ENCODE measurements at places on chromosomes 2 and 18. TPM values are rescaled to one million over a fixed set of nuclear protein-coding genes. Genes with fewer than 3 reads are reported as not detected.

GRCh38 chr18:43710135-43710534 is 432.8 kb upstream of the SYT4 start:
- no peak for DNase-seq

DNA sequence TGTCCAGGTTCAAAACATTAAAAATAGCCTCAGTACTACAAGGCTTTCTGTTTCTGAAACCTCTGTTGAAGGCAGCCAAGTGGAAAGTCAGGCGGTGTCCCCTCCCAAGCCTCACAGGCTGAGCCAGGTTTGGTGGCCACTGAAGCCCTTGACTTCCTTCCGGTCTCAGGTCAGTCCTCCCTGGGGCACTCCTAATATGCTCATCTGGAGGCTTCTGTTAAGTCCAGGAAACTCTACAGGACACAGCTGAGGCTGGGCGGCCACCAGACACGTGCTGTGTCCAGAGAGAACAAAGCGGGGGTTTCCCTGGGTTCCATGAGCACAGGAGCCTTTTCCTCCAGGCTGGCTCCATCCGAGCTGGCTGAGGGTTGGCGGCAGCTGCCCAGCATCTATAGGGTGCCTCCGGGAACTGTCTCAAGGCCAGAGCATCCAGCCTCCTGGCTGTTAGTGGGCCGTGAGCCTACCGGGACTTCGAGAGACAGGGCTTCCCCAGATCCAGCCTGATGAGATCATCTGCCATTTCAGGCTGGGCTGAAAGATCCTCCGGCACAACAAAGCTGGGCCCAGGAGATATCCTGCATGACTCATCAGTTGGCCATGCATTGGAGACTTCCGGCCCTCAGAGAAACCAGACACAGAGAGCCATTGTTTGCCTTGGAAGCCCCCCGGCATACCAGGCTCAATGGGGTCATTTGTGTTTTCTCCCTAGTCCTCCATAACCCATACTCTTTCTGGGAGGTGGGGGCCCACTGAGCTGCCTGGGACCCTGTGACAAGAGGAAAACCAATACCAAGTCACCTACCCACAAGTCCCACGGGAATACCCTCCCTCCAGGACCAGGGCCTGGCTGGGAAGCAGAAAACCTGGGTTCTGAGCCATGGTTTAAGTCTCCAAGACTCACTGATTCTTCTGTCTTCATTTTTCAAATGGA is 71.7 kb downstream of the HS1BP3 start:
- DNase-seq: peak; percentile 96

DNA sequence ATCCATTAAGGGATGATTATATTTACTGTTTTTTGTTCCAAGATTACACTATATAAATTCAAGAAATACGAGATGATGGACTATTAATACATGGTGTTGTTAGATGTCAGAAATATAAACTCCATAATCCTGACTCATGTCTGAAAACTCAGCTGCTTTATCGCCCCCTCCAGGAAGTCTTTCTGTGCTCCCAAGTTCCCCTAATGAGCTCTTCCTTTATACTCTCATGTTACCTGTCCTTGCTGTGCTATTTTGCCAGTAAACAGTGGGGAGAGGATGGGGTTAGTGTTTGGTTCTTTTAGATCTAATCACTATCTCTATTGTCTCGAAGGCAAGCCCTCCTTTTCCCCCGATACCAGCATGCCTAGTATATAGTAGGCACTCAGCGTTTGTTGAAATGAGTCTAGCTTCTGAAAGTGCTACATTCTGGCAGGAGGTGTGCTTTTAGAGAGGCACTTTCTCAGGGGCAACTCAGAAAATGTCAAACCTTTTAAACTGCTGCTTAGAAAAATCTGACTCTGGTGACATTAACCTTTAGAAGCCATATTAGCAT is 21.4 kb upstream of the BARD1 start:
- peak; percentile 59 for DNase-seq

The FOSL2 gene
- 77.1 TPM for total RNA-seq

DNA sequence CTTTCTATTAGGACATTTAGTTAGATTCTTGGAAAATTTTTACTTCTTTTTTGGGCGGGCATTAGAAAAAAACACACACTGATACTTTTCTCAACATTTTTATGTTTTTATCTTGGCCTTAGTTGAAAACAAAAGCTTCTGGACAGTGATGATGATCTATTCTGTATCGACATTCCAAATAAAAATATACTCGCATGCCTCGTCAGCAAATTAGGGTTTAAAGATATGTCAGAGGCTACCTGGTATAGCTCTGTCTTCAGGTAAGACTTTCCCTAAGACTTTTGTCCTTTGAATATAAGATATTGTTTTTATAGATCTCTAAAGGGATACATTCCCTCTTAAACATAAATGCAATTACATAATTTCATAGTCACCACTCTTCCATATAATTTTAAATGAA is 816.8 kb downstream of the LRP1B start:
- no peak for DNase-seq

The GPC1 gene
- total RNA-seq: 103 TPM

GRCh38 chr2:128395640-128396499 is 77.2 kb upstream of the HS6ST1 start:
- peak; percentile 85 for DNase-seq

DNA sequence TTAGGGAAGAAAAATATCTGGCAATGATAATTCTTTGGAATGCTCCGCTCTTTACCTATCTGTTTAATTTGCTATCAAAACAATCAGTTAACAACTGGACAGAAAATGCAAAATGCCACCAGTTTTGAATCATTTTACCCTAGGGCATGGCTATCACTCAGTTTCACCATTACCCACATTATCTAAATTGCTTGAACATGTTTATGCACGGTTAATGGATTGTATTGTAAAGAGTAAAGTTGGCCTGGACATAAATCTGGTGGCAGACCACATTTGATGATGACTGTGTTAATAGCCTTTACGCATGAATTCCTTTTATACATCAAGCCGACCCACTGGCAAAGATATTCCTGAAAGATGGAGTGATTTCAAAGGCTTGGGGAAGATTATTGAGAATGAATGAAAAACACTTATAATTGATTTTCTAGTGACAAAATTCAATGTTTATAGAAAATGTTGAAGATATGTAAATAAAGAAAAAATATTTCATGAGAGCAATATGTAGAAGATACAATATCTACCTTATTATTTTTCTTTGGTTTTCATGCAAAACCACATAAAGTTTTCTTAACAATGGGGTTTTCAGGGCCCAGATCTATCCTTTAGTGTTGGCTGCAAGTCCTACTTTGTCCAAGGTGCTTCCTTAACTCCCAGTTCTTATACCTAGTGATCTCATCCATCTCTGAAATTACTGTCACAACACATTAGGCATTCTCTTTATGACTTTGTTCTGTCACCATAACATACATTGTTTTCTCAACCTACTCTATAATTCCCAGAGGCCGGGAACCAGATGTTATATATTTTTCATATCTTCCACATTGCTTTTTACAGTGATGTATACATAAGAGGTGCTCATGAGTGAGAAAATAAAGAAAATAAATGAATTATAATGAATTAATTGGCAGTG is 265.1 kb downstream of the RIT2 start:
- no peak for DNase-seq

DNA sequence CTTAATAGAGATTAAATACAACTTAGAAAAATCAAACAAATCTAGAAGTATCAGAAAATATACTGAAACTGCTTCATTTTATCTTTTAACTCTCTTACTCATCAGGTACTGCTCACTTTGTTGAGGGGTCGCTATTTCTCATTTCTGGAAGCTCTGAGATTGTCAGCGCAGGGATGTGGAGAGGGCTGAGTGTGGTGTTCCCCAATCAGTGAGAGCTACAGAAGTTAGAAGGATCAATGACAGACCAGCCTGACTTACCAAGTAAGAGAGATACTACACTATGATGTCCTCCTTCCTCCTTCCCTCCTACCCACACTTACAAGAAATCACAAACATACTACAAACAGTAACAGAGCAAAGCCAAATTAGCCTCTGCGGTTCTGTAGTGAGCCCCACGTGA is 8.1 kb downstream of the GCFC2 start:
- no peak for DNase-seq

The MAPK4 gene
- not detected for total RNA-seq

- DNase-seq: no peak
Measured at GRCh38 chr18:80176334-80177073, 67.4 kb downstream of the ADNP2 start.

The VWC2L gene
- total RNA-seq: not detected

The ANKAR gene
- 2.1 TPM for total RNA-seq

- DNase-seq: no peak
Measured at GRCh38 chr18:39753178-39753577, 2187.6 kb upstream of the CELF4 start.

DNA sequence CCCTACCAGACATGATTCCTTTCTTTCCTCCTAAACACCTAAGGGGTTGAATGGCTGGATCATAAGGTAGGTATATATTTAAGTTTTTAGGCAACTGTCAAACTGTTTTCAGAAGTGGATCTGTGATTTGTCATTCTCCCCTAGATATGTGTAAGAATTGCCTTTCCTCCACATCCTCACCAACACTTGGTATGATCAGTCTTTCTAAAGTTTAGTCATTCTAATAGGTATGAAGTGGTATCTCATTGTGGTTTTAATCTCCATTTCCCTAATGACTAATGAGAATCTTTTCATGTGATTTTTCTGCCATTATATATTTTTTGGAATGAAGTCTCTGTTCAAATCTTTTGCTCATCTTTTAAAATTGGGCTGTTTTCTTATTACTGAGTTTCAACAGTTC is 122.1 kb downstream of the TFCP2L1 start:
- DNase-seq: no peak

- no peak for DNase-seq
Measured at GRCh38 chr2:182682210-182682609, 33.8 kb upstream of the DNAJC10 start.

DNA sequence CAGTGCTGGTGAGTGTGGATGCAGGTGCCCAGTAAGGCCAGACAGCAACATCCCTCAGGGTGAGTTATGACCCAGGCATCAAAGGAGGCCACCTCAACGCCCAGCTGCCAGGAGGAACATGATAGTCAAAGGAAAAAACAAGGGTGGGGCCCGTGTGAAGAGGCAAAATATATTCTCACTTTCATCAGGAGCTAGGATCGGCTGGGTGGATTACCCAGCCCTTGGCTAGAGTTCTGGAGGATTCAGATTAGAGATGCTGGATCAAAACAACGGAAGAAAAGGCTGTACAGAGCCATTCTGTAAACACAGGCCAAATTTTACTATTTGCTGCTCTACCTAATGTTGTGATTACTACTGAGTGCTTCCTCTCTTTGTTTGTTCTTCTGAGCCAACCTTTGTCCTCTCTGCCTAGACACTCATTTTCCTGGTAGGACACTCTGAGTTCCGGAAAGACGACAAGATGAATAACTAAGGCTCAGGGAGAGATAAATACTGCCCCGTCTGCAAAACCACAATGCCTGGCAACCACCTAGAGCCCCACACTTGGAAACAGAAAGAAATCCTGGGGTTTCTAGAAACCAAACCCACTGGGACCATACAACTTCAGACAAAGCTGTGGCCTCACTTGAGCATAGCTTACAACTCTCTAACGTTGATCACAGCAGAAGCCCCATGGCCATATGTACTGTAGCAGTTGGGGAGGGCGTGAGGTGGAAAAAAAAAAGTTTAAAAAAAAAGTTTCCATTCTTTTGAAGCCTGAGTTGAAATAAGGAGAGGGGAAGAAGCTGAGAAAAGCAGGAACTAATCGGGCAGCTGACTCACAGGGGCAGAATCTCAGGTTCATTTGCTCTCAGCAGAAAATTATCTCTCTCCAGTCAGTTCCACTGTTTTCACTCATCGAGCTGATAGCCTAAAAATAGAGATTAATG is 17.8 kb upstream of the PMAIP1 start:
- DNase-seq: peak; percentile 54

The SCN7A gene
- not detected for total RNA-seq

- DNase-seq: peak; percentile 35
Measured at GRCh38 chr2:28949617-28950305, 31.3 kb upstream of the TOGARAM2 start.

DNA sequence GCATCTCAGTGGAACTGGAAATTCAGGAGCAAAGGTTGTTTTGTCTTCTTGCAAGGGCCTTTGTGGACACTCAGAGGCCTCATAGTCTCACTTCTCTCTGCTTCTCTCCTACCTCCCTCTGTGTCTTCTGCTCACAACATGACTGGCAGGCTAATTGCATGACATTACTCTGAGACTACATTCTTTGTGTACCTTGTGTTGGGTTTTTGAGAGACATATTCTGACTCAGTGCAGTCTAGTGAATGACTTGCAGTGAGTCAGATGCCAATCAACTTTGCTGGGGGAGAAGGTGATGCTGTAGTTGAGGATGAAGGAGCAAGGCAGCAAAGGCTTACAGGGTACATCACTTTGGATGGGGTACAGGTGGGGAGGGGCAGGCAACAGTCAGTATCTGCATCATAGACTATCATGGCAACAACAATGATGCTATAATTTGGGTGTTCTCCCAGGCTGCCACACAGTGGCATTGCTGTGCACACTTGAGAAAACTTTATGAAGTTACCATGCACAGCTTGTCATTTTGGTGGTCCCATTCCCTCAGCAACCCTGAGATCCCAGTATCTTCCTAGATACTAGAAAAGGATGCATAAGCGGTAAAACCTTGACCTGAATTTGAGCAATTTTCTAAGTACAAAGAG is 69.3 kb upstream of the SLC16A14 start:
- peak; percentile 92 for DNase-seq

The LCT gene
- under 0.01 TPM for total RNA-seq

- DNase-seq: no peak
Measured at GRCh38 chr2:215672406-215672805, 236.5 kb upstream of the FN1 start.

DNA sequence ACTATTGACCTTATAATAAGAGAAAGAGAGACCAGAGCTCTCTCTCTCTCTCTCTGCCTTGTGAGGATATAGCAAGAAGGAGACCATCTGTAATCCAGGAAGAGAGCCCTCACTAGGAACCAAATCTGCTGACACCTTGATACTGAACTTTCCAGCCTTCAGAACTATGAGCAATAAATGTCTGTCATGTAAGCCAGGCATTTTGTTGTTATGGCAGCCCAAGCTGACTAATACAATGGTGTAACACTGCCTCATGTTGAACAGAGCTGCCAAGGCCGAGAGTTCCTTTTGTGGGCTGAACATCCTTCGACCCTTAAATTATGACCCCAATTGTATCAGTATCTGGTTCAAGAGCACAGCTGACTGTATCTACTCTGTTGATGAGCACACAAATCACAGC is 108.0 kb downstream of the LRRC30 start:
- peak; percentile 70 for DNase-seq

- peak; percentile 51 for DNase-seq
Measured at GRCh38 chr2:62596061-62596921, 90.3 kb upstream of the TMEM17 start.

GRCh38 chr2:124320051-124320688 is 295.1 kb downstream of the CNTNAP5 start:
- no peak for DNase-seq

- DNase-seq: no peak
Measured at GRCh38 chr18:28768791-28769768, 592.1 kb upstream of the CDH2 start.

The UGP2 gene
- 127 TPM for total RNA-seq

- peak; percentile 87 for DNase-seq
Measured at GRCh38 chr2:168613551-168613950, 157.5 kb downstream of the CERS6 start.

DNA sequence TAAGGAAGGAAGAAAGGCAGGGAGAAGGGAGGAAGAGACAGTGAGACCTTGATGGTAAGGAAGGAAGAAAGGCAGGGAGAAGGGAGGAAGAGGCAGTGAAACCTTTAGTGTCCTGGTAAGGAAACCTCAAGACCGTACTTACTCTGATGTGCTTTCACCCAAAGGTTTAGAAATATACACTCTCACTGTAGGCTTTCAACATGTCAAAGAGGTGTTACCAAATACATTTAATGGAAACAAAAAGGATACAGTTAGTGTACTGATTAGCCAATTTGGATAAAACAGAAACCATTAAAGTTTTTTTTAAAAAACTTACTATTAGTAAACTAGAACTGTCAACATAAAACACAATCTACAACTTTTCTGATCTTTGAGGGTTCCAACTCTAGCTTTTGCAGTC is 7.1 kb downstream of the FBXO15 start:
- DNase-seq: no peak

The UGT1A1 gene
- 1.5 TPM for total RNA-seq
